Skeletal muscle cell (primary cell): ENCODE measurements at places on chromosomes 6 and 20.

DNA sequence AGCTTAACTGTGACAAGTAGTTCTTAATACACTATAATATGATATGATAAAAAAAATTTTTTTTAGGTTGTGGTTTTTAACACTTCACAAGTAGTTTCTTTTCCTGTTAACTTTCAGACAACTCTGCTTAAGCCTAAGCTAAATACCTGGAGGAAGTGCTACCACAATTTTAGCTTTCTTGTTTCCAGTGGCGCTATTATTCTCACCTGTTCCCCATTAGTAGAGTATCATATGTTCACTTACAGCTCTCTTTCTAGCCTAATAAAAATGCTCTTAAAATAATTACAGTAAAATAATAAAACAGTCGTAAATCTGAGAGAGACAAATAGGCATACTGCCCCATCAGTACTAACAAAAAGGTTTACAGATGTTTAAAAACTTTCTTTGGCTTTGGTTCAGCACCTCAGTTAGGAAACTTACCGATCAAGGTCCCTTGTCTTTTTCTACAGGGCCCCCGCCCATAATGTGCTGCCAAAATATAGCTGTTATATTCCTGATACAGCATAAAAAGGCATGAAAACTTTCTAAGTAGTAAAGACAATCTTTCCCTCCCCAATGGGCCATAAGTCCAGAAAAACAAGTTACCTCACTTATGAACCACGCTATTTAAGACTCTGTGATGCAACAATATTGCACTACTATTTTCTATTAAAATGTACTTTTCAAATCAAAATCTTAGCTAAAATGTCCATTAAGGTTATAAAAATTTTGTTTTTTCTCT lies 57.9 kb downstream of the SESN1 start:
- no peak for DNase-seq

DNA sequence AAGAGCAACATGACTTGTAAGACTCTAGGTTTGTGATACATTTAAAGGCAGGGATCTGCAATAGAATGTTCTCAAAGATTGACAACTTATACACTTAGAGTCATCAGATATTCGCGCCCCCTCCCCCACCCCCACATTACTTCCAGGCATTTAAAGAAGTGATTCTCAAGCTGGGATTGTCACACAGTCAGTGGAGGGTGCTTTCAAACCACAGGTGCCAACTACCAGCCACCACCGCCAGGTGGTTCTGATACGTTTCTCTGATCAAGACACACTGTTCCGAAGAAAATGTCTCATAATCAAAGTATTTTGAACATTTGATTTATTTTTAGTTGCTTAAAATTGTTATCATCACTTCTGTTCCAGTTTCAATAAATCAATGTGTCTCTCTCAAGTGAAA lies 357.5 kb downstream of the ESR1 start:
- DNase-seq = no peak

GRCh38 chr6:27777614-27778355 lies 134.4 kb downstream of the OR2B2 start:
- no peak for DNase-seq

GRCh38 chr6:105014448-105014847 lies 57.5 kb downstream of the LIN28B start:
- DNase-seq = no peak

- DNase-seq = no peak
Observed at GRCh38 chr6:26092443-26092842, 5.2 kb downstream of the HFE start.

DNA sequence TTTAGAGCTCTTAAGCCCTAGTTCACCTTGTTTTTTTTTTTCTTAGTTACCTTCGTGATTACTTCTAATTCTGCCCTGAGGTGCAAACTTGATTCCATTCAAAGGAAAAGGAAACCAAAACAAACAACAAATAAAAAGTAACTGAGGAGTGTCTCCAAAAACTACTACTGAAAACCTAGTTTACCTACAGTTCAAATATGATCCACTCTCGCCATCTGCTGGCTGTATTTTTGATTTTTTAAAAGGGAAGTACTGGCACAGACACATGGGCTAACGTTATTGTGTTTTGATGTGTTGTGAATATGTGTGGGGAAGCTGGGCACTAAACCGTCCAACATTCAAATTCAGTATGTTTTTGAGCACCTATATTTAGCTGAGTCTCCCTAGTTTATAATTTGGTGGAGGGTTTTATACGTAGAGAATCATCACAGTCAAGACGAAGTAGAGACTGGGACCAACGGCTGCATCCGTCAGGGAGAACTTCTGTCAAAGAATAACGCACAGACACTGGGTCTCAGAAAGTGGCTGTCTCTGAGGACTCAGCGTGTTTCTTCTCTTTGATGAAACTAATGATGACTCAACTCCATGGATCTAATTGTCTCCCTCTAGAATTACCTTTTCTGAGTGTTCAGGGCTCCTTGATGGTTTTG lies 373.5 kb upstream of the BTBD3 start:
- DNase-seq = peak; percentile 25

DNA sequence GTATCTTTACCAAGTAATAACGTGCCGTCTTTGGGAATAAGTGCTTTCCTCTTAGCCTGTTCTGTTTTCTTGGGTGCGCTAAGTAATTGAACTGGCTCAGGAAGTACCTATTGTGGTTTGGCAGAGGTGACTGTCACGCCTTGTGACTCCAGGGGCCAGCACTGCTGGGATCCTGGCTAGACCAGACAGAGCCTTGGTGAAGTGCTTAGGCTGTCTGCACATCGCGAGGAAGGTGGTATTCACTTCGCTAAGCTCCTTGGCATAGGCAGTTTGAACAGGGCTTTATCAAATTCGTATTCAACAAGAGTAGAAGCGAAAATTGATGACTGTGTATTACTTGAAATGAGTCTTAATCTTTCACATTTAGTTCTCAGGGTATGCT lies 17.6 kb downstream of the PRDM1 start:
- DNase-seq = no peak

- no peak for DNase-seq
Observed at GRCh38 chr6:154318721-154319120, 37.9 kb downstream of the IPCEF1 start.

DNA sequence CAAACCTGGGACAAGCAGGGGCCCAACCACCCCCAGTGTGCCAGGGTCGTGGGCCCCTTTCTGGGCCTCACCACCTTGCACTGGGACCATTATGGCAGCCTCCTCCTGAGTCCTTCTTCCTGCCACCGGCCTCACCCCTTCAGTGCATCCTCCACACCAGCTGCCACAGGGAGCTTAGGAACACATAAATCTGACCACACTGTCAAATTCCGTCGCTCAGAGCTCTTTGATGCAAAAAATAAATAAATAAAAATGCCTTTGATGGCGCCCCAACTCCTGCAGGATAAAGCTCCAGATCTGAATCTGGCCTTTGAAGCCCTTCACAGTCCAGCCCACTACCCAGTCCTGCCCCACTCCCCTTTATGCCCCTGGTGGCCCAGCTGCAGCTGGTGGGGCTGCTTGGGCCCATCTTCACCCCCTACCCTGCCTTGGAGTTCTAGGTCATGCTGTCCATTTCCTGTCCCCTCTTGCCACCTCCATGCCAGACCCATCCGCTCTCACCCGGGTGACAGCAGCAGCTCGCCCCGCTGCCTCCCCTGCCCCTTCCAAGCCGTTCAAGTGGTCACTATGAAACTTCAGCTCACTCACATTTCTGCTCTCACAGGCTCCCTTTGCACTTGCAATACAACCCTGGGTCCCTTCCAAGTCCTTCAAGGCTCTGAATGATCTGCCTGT lies 16.0 kb downstream of the MYH7B start:
- DNase-seq = no peak

DNA sequence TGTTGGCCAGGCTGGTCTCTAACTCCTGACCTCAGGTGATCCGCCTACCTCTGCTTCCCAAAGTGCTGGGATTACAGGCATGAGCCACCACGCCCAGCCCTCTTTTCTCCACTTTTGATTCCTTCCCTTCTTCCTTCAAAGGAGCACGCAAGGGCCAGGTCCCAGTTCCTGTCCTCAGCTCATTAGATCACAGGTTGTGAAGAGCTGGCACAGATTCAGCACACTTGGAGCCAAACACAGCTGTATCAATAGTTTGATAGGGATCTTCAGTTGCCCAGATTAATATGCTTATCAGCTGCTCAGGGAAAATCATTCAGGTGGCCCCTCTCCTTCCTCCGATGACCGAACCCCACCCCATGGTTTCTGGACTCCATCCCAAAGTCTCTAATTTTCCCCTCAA lies 14.4 kb upstream of the SLC22A23 start:
- DNase-seq = no peak

DNA sequence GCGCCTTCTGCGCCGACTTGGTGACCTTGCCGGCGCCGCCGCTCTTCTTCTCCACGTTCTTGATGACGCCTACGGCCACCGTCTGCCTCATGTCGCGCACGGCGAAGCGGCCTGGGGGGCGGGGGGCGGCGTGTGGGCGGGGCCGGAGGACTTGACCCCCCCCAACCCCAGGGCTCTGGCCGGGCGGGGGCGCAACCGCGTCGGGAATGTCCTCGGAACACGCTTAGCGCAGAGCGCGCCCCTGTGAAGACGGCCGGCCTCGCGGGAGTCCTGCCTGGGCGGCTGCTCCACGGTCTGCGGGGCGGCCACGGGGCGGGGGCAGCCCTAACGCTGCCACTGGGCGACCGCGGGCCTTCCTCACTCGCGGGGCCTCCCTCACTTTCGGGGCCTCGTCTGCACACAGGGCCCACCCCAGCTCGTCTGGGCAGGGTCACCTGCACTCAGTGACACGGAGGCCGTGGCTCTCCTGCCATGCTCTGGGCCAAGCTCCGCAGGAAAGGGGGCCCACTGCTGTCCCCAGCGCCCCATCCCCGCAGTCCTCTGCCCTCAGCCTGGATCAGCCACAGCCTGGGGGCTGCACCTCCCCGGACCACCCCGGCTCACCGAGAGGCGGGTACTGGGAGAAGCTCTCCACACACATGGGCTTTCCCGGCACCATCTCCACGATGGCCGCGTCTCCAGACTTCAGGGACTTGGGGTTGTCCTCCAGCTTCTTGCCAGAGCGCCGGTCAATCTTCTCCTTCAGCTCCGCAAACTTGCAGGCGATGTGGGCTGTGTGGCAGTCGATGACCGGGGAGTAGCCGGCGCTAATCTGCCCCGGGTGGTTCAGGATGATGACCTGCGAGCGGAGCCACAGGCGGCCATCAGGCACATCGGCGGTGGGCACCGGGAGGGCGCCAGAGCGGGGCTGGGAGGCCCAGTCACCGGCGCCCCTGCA lies 10.3 kb downstream of the EEF1A2 start:
- no peak for DNase-seq

GRCh38 chr6:20441921-20442320 lies 40.2 kb downstream of the E2F3 start:
- no peak for DNase-seq

DNA sequence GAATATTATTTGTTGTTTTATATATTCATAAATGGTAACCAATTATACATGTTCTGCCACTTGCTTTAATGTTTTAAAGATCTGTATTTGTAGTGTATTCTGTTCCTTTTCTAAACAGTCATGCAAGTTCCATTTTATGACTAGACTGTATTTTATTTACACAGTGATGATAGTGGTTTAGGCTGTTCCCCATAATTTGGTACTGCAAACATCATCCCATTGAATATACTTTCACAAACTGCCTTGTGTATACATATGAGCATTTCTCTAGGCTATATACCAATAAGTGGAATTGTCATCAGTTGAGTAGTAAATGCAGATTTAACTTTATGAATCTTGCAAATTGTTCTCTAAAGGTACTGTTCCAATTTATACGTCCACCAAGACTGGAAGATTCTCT lies 738.0 kb downstream of the EPHA7 start:
- no peak for DNase-seq

GRCh38 chr6:155954149-155954548 lies 498.5 kb upstream of the NOX3 start:
- no peak for DNase-seq

DNA sequence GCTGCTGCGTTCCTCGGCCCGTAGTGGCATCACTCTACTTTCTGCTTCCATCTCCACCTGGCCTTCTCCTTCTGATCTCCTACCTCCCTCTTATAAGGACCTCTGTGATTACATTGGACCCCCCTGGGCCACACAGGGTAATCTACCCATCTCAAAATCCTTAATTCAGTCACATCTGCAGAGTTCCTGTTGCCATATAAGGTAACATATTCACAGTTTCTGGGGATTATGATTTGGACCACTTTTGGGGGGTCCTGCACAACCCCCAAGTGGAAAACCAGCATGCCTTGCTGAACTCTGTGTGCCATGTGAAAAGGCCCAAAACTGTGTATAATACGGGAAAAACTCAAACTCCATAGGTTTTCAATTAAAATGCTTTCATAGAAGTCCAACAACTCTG lies 51.1 kb downstream of the LY86 start:
- no peak for DNase-seq

DNA sequence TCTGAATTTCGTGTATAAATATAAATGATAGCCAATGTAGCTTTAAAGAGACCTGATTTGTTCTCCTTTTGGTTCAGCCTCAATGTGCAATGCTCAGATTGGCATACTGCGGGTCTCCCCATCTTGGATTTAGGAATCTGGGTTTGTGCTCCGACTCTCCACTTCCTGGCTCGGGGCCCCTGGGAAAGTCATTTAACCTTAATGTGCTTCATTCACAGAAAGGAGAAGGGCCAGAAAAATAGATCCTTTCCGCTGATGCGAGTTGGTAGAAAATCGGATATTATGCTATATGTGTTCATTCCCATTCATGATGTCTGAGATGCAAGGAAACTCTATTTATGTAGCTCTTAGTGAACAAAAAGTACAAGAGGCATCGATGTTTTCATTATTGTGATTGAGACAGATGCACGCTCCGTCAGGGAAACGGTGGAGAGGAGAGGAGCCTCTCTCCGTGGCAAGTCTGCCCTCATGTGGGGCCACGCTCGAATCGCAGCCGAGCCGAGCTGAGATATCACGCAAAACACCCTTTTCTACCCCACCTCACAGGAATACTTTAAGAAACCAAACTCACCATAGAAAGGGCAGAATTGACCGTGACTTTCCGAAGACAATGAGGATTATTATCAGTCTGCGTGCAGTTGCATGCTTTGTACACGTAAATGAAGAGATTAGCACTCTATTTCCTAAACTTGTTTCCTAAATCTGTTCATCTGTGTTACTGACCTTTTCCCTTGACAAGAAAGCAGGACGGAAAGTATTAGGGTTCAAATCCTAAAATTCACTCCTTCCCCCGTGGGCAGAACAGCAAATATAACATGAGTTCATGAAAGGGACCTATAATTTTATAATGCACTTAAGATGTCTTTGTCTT lies 136.6 kb downstream of the COL9A1 start:
- no peak for DNase-seq

DNA sequence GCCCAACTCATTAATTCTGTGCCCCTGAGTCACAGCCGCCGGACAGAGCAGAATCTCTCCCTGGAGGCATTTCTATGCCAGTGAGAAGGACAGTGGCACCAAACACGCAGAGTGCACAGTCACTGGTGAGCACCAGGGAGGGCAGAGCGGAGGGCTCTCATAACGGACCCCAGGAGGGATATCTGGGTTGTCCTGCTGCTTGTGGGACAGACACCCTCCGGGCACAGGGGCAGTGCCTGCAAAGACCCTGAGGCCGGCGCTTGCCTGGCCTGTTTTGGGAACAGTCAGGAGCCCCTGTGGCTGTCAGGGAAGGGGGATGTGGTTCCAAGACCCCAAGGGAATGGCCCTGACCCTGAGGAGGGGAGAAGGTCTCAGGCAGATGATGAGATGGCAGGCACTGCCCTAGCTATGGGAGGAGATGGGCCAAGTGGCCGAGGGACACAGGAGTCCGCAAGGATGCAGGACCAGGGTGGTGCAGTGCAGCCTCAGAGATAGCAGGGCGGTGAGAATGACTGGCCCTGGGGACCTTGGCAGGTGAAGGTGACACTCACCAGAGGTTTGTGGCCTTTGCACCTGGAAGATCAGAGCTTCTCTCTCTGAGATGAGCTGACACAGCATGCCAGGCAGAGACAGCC lies 270.8 kb downstream of the SMOC2 start:
- DNase-seq = no peak

- DNase-seq = no peak
Observed at GRCh38 chr6:30965140-30965601, 18.3 kb upstream of the MUC21 start.

GRCh38 chr6:16721977-16722376 lies 39.3 kb downstream of the ATXN1 start:
- DNase-seq = no peak
